Erythroblast (primary cell): ENCODE measurements at places on chromosomes 1 and 21.

- DNase-seq, result no peak
These were observed 23.1 kb upstream of the CLCA4 start for GRCh38 chr1:86523670-86524354.

DNA sequence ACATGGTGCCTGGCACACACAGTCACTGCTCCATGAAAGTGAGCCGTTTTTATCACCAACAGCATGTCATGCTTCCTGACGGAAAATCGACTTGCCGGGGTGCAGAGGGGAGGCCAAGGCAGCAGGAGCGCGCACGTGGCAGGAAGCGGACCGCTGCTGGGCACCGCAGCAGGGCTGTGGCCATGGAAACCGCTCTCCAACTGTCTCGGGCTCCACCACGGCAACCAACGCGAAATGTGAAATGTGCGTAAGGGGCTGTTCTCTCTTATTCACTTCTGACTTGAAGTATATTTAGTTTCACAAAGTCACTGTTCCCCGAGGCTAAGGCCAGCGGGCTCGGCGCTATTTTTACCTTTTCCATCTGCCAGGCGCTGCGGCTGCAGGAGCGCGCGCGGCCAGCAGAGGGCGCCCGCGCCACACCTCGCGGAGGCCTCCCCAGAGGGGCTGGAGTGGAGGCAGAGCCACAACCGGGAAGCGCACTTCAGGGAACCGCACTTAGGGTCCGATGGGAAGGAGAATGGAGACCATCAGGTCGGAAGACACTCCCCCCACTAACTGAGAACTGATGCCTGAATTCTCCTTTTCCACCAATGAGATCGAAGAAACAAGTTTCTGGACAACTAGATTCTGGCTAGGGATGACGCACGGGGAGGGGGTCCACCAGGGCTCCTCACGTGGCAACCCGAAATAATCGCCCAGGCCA lies 19.7 kb downstream of the RCC2 start:
- peak; percentile 63 for DNase-seq

DNA sequence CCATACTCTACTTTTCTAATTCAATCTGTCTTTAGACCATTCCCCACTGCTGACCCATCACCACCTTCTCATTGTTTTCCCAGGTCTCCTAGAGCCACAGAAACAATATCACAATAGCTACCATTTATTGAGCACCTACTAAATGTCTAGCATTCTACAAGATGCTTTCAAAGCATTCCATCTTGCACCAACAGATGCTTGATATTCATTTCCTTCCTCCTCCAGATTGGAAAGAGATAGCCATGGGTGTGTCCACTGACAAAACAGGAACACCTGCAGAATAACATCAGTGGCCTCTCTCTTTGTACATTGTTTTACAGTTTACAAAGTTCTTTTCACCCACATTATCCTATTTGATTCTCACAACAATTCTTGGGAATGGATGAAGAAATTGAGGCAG lies 2.2 kb downstream of the RAB3B start:
- no peak for DNase-seq

- no peak for DNase-seq
These were observed 6.6 kb downstream of the UBL4B start for GRCh38 chr1:110118636-110119396.

- no peak for DNase-seq
These were observed 945 bp downstream of the SRSF4 start for GRCh38 chr1:29180497-29181412.

- no peak for DNase-seq
These were observed 27.9 kb downstream of the ZBED6 start for GRCh38 chr1:203823306-203823705.
